Astrocyte of the cerebellum (primary cell): ENCODE measurements at places on chromosomes 2 and 18.

GRCh38 chr2:49770919-49771318 is 616.6 kb upstream of the FSHR start:
- peak; percentile 18 for DNase-seq

- DNase-seq: no peak
Measured at GRCh38 chr2:67716895-67717396, 319.8 kb downstream of the ETAA1 start.

DNA sequence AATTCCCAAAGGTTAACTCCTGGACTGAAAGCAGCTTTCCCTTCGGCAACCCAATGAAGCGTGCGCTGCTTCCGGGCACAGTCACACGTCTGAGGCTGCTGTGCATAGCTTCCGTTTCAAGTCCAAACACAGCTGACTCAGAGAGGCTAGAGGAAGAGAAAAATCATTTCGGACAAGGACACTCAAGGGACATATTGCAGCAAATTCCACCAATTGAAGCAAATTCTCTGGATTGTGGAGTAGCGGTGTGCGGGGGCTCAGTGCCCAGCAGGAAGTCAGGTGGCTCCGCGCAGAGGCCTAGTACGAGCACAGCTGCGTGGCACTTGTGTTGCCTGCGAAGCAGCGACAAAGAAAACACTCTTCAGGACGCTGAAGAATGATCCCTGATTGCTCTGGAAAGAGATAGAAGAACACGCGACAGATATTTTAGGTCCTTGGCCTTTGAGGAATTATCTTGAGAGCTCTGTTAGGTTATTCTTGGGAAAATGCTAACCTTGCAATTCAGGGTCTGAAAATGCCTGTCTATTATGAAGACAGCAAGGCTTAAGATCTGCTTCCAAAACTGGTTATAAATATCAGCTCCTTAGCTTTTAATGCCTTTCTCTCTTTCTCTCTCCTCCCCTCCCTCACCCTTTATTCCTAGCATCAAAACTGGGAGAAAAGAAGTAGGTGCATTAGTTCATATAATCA is 352.6 kb upstream of the DLGAP1 start:
- DNase-seq: no peak

DNA sequence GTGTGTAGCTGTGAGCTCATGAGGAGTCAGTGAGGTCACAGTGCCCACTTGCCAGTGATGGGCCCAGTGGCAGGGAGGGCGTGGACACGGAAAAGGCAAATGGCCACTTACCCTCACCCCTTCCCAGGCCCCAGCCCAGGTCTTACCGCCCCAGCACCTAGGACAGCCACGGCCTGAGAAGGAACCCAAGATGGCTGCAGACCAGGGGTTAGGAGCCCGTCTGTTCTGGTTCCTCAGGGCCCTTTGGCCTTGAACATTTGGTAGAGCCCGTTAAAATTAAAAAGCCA is 74.1 kb downstream of the EMX1 start:
- no peak for DNase-seq

- no peak for DNase-seq
Measured at GRCh38 chr2:80517316-80517715, 212.8 kb upstream of the LRRTM1 start.

DNA sequence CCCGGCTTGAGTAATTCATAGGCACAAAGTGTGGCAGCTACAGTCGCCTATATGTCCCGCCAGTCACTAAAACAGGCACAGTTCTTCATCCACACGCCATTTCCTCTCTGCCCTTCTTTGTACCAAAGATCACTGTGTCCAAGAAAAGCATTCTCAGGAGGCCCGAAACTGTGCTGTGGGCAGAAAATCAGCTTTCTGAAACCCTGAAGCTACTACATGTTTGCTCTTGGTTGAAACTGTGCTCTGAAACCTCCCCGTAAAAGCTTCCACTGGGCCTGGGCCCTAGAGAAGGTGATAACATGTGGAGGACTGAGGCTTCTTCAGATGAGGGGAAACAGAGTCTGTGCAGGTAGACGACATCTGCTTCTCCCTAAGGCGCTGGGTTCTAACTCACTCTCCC is 75.6 kb upstream of the ID2 start:
- no peak for DNase-seq

- no peak for DNase-seq
Measured at GRCh38 chr2:120219291-120219690, 3.9 kb downstream of the TMEM185B start.
